ENCODE measurements at places on chromosomes 5 and 9.

GRCh38 chr5:53482717-53483638 is 2.5 kb downstream of the FST start:
- DNase-seq, result no peak

DNA sequence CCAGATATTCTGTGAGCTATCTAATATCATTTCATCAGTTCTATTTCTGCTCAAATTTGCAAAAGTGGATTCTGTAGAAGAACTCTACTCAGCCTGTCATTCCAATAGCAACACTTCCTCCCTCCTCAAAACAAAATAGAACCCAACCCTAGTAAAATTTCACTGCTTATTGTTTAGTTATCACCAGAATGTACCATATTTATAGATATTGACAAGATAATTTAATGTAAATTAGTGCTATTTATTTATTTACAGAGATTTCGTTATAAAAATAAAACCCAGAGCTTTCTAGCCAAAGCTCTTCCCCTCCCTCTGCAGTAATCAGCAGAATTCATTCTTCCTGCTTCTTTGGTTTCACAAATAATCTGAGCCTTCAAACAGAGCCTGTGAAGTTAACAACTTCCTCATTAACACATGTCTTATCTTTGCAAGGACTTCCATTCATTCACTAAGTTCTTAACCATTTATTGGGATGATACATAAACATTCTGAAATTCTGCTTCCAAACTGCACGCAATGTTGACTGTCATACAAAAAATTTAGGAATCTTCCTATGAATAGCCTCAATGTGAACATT is 73.7 kb upstream of the PJA2 start:
- no peak for DNase-seq

GRCh38 chr5:142548739-142549275 is 137.1 kb downstream of the FGF1 start:
- peak; percentile 3 for DNase-seq

DNA sequence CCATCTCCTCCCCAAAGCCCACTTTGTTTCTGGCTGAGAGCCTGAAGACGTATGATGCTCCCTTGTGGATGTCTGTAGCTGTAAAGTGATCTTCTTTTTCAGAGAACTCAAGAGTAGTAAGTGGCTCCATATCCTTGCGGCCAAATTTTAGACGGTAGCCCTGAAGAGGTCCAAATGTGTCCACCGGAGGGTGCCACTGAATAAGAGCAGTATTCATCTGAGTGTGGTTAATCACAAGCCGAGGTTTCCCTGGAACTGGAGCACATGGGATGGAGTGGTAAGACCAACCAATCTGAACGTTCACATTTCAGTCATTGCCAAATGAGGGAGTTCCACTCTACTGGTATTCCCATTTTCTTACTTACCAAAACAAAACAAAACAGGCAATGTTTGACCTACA is 686.5 kb upstream of the DMAC1 start:
- no peak for DNase-seq

DNA sequence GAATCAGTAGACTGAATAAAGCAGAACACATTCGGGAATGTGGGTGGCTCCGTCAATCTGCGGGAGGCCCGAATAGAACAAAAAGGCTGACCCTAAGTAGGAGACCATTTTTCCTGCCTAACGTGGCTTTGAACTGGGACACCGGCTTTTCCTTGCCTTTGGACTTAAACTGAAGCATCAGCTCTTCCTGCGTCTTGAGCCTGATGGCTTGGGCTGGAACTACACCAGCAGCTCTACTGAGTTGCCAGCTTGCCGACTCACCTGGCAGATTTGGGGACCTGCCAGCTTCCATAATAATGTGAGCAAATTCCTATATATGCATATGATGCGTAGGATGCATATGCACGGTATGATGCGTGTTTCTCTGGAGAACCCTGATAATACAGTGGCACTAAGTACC is 111.3 kb downstream of the DAPK1 start:
- no peak for DNase-seq
